ENCODE measurements at places on chromosomes 2 and 18.

- no peak for DNase-seq
Measured at GRCh38 chr2:198788676-198789075, 669.1 kb downstream of the SATB2 start.

- DNase-seq = no peak
Measured at GRCh38 chr2:56299171-56299691, 115.4 kb downstream of the CCDC85A start.

DNA sequence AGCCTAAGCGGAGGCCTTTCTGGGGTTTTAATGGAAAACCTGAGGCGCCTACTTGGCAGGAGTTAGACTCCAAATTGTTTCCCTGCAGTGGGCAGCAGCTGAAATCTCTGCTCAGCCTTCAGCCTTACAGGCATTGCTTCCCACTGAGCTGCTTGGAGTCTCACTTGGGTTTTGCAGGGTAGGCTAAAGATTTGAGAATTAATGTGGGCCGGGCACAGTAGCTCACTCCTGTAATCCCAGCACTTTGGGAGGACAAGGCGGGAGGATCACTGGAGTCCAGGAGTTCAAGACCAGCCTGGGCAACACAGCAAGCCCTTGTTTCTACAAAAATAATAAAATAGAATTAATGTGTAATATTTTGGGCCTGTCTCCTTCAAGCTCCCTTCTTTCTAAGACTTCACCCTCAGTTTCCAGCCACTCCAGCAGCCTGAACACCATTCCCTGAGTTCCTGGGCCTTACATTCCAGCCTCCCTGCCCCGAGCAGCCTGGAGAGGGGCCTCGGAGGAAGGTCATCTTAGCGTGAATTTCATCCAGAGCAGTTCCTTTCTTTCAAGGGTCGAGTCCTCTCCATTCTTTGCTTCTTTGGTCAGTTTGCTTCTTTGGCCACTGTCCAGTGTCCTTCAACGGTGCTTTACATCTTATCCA lies 9.1 kb upstream of the RAB17 start:
- no peak for DNase-seq

GRCh38 chr18:68406761-68407160 lies 308.1 kb downstream of the TMX3 start:
- no peak for DNase-seq

- no peak for DNase-seq
Measured at GRCh38 chr2:173059292-173059691, 16.4 kb upstream of the MAP3K20 start.

GRCh38 chr2:124975224-124975623 lies 950.1 kb downstream of the CNTNAP5 start:
- no peak for DNase-seq

GRCh38 chr18:69817335-69817940 lies 130.2 kb downstream of the CD226 start:
- DNase-seq = no peak

DNA sequence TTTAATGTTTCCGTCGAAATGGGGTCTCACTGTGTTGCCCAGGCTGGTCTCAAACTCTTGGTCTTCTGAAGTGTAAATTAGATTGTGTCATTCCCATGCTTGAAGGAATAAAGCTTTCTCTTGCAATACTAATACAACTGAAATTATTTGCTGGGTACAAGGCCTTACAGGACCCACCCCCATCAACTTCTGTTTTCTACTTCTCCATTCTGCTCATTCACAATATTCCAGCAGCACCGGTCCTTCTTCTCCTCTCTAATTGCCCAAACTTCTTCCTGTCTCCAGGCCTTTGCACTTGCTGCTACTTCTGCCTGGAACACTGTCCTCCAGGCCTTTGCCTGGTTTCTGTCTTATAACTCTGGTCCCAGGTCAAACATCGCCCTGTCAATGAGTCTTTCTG lies 73.8 kb downstream of the APOB start:
- no peak for DNase-seq

- DNase-seq = no peak
Measured at GRCh38 chr2:39013871-39014270, 107.0 kb downstream of the SOS1 start.

DNA sequence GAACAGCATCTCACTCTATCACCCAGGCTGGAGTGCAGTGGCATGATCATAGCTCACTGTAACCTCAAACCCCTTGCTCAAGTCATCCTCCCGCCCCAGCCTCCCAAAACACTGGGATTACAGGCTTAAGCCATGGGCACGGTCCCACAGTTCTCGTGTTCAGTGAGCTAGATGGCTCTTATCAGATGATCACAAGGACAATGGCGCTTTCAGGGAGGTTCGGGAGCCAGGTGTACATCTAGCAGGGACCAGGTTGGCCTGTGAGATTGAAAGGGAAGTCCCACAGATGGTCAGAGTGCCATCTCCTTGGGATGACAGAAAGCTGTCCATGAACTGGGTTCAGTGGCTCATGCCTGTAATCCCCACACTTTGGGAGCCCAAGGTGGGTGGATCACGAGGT lies 14.1 kb upstream of the FHOD3 start:
- DNase-seq = no peak

DNA sequence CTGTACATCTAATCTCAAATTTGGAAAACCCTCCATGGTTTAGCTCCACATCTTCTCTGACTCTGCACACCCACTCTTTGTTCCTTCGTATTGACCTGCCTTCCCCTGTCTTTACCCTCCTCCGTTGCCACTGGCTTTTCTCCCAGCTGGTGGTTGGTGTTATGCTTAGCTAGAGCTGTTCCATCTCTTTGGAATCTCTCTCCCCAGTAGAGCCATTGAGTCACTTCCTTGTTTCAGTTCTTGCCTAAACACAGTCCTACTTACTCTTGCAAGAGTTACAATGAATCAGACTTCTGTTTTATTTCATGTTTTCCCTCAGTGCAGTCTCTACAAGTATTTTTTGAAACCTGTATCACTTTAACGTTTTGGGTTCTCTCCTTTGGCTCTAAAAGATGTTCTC lies 263.9 kb downstream of the LTBP1 start:
- no peak for DNase-seq

- no peak for DNase-seq
Measured at GRCh38 chr2:144331674-144332355, 188.1 kb downstream of the ZEB2 start.

DNA sequence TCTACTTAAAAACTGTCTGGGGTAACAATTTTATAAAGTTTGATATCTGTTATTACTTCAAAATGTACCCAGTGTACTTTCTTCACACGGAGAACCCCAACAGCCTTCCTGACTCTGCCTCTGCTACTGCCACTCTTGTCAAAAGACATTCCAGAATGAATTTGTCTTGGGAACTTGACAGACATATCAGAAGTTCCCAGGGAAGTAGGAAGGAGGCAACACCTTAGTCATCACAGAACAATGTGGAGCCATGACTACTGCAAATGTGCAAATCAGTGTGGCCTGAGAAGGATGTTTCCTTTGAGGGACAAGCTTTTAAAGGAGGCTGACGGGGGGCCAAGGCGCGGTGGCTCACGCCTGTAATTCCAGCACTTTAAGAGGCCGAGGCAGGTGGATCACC lies 133.8 kb upstream of the RNF152 start:
- no peak for DNase-seq

- no peak for DNase-seq
Measured at GRCh38 chr2:152354909-152355308, 19.9 kb downstream of the FMNL2 start.

GRCh38 chr2:172100935-172101820 lies 1.5 kb downstream of the DLX2 start:
- no peak for DNase-seq

- DNase-seq = no peak
Measured at GRCh38 chr2:64359171-64359891, 94.6 kb upstream of the LGALSL start.

DNA sequence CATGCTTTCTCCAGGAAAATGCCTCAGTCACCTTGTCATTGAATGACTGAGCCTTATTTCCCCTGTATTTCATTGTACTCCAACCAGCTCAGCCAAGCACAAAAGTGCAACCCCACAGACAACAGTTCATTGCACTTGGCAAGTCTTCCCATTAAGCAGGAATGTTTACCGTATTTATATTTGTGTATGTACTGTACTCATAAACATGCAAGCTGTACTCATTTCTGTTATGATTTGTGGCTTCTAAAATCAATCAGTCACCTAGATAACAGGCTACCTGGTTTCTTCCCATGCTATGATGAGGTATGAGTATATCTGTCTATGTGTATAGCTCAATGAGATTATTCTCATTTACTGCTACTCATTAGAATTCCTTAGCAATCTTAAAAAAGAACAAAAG lies 505.5 kb upstream of the FAM98A start:
- no peak for DNase-seq

DNA sequence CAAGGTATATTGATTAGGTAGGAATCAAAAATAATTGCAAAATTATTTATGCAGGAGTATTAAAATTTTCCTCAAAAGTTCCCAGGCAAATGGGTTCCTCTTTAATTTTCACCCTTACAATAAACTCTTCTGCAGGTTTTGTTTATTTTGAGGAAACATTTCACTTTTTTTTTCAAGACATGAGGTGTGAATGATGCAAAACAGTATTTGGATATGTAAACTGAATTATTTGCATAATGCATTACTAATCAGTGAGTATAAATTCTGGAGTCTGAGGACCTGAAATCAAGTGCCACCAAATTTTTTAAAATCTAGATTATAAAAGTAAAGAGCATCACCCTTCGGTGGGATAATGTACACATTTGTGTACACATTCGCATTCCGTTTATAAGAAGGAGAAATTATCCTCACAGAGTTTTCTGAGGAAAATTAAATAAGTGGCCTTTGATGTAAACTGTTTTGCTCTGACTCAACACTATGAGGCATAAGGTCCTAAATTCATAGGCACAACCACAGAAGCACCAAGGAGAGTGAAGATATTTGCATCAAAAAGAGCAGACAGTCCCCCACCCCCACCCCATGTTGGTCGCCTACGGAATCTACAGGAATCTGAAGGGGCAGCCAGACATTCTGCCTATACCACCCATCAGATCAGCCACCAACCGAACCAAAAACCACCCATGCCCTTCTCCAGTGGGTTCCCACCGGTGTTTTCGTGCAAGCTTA lies 33.1 kb downstream of the BCL11A start:
- no peak for DNase-seq

- DNase-seq = no peak
Measured at GRCh38 chr18:45517181-45517741, 98.0 kb upstream of the SLC14A2 start.

DNA sequence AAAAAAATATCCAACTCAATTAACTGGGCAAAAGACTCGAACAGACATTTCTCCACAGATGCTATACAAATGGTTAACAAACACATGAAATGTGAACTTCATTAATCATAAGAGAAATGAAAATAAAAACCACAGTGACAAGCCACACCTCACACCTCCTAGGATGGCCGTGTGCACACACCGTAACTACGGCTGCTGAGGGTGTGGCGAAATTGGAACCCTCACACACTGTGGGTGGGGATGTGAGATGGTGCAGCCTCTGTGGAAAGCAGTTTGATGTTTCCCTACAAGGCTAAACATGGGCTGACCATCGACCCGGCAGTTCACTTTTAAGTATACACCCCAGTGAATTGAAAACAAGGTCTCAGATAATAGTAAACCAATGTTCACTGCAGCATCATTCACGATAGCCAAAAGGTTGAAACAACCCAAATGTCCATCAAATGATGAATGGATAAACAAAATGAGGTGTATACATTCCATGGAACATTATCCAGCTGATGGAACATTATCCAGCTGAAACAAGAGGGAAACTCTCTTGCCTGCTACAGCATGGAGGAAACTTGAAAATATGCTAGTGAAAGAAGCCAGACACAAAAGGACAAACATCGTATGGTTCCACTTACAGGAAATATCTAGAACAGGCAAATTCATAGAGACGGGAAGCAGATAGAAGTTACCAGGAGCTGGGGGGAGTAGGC lies 32.2 kb downstream of the ZAP70 start:
- no peak for DNase-seq

- no peak for DNase-seq
Measured at GRCh38 chr2:23132823-23133595, 252.0 kb upstream of the KLHL29 start.

DNA sequence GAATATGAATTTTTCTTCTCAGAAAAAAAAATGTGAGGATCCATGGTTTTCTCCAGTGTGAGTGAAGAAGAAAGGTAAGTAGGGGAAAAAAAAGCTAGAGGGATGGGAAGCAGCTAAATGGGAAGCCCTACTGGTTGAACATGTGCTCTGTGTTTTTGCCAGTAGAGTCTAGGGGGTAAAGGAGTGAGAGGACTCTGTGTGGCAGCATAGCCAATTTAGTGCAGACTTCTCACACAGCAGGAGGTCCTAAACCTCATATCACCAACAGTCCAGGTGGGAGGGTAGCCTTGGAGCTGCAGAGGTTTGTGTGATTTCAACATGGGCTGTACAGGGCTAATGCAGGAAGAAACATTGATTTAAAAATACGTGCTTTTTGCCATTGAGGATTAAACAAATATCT lies 334.5 kb upstream of the SPHKAP start:
- no peak for DNase-seq

GRCh38 chr2:162258169-162258568 lies 14.9 kb upstream of the FAP start:
- DNase-seq = no peak

GRCh38 chr2:170689481-170689880 lies 25.7 kb upstream of the SP5 start:
- DNase-seq = no peak

GRCh38 chr2:39099310-39099869 lies 21.5 kb downstream of the SOS1 start:
- DNase-seq = no peak

DNA sequence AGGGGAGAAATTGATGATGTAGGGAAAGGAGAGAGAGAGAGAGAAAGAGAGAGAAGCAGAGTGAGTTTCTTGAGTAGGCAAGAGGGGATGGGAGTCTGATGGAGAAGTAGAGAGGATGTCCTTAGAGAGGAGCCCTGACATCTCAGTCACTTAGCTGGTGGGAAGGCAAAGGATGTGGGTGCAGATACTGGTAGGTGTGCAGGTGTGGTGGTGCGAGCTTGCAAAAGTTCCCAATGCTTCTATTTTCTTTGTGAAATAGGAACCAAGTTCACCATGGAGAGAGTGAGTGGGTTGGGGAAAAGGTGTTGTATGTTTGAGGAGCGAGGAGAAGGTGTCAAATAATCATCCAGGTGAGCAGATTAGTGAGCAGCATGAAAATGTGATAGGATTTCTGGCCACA lies 26.5 kb upstream of the POLE4 start:
- no peak for DNase-seq

GRCh38 chr2:109736177-109736827 lies 57.8 kb upstream of the RGPD5 start:
- no peak for DNase-seq

DNA sequence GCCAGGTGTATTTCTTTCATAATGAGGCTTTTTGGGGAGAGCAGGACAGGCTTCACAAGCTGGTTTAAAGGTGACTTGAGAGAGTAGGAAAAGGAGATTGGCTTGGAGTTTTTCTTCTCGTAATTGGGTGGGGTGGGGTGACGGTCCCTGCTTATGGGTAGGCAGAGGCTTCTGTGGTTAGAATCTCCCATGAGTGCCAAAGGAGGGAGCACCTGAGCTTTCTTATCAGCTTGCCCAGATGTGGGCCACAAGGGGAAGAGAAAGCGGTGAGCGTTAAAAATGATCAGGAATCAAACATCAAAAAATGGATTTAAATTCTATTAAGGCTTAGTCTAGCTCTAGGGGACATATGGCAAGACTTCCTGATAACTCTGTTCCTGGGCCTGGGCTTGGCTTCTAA lies 9.7 kb upstream of the PNPT1 start:
- DNase-seq = no peak

All from NCI-H1930 (cell line).